Stimulated activated CD8-positive, alpha-beta memory T cell treated with anti-CD3 and anti-CD28 coated beads, Interleukin-12 subunit alpha, Interleukin-12 subunit beta, amount 100 ng/mL, for 4 hours (primary cell): ENCODE measurements at places on chromosomes 1 and 21.
A peak's percentile ranks its signal among the peaks of the same experiment; 100 is the strongest.

DNA sequence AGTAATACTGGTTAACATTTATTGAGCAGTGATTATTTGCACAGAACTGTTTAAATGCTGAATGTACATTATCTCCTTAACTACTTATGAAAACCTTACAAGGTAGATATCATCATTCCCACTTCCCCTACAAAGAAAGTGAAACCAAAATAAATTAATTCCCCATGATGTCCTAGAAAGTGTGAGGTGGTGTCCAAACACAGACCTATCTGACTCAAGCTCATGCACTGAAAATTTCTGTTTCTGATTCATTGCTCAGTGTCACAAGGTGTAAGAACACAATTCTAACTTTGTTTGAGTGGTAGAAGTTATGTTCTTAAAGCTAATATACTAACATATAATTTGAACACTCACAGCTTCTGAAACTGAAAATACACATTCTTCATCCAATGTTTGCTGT, 178.7 kb downstream of the MRPL39 start:
- no peak for DNase-seq

DNA sequence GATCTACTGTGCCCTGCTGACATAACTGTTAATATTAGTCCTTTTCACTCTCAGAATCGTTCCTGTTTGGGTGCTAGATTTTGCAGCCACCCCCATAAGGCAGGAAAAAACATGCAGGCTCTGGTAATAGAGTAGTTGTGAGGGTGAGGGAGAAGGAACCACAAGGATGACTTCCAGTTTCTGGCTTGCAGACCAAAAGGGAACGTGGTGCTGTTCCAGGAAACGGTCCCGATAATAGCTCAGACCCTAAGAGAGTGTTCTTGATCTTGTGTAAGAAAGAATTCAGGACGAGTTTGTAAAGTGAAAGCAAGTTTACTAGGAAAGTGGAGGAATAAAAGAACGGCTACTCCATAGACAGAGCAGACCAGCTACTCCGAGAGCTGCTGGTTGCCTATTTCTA, 50.7 kb upstream of the RHOU start:
- no peak for DNase-seq

- no peak for DNase-seq
Observed at GRCh38 chr1:6245869-6246496, 2.0 kb downstream of the HES3 start.

GRCh38 chr21:43707462-43707861, 11.5 kb upstream of the PDXK start:
- no peak for DNase-seq

DNA sequence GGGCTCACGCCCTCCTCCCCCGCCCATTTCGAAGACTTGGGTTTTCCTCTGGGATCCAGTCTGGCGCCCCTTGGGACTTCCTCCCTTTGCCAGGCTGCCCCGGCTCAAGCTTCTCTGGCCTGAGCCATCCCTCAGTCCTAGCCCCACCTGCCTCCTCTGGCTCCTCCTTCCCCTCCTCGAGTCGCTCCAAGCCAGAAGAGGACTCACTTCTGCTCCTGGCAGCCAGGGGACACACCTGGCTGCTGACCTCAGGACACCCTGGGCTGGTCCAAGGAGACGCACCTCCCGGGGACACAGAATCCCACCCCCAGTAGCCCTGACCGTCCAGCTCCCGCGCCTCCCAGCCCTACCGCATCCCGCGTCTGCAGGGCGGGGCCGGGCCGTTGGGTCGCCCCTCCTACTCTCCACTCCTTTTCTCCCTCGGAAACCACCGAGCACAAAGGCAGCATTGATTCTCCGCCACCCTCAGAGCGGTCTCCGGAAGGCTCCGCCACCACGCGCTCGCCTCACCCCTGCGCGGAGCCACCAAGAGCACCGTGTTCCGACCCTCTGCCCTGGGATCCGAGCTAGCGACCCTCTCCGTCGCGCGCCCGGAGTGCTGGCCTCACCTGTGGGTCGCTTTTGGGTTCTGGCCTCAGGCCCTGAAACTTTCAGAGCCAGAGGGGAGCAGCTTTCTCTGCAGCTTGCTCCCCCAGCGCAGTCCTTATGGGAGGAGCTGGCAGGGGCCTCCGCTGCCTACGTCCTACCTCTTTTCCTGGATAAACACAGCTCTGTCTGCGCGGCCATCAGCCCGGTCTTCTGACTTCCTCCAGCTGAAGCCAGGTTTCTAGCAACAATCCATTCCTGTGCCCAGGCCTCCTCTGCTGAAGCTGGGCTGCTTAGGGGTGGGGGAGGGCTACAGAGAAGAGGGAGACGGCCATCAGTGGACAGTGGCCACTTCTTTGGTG, at the start of gene C2CD4D:
TSS of gene C2CD4D (minus strand) at position 364 of the 947 bp plus-strand sequence. CDS start 831 bp downstream, outside the sequence.
- DNase-seq: peak; percentile 45

GRCh38 chr1:167717351-167717750, 4.4 kb upstream of the MPZL1 start:
- DNase-seq: no peak

DNA sequence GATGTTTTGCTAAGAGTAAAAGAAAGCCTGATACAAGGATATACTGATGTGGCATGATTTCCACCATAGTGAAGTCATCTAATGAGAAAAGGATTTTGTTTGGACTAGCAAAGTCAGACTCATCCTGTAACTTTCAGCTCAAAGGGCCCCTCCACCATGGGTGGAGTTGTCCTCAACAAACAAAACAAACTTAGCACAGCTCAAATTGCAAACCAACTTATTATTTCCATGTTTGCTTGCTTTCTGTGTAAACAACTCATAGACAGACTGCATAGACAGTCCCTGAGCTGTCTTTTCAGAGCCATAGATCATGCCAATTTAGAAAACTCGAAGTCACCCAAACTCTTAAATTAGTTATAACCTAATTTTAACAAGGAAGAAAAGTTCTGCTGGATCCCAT, 69.4 kb upstream of the VAV3 start:
- no peak for DNase-seq

DNA sequence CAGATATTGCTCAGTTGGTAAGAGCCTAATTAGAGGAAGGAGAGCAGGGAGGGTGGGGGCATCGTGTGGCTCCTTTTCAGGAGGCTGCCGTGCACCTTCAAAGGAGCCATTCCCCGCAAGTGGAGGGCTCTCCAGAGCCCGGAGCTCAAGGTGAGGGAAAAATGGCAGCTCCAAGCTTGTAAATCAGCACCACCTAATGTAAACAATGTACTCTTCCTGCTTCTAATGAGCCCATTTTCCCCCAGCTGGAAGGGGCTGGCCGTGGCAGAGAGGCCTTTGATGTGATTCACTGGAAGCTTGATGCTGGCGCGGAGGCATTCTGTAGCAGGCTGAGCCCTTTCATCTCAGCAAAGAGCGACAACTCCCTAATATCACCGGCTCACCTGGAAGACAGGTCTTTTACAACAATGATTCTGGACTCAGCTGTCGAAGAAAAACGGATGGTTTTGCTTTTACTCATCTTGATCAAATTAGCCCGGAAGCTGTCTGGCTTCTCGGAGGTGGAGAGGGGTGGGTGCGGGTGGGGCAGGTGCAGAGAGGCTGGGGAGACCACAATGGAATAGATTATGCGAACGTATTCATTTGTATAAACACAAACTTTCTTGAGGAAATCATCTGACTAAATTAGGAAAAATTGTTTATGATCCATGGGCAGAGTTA, 112.5 kb downstream of the RRAGC start:
- DNase-seq: no peak

- DNase-seq: no peak
Observed at GRCh38 chr1:244137276-244137675, 86.2 kb downstream of the ZBTB18 start.

DNA sequence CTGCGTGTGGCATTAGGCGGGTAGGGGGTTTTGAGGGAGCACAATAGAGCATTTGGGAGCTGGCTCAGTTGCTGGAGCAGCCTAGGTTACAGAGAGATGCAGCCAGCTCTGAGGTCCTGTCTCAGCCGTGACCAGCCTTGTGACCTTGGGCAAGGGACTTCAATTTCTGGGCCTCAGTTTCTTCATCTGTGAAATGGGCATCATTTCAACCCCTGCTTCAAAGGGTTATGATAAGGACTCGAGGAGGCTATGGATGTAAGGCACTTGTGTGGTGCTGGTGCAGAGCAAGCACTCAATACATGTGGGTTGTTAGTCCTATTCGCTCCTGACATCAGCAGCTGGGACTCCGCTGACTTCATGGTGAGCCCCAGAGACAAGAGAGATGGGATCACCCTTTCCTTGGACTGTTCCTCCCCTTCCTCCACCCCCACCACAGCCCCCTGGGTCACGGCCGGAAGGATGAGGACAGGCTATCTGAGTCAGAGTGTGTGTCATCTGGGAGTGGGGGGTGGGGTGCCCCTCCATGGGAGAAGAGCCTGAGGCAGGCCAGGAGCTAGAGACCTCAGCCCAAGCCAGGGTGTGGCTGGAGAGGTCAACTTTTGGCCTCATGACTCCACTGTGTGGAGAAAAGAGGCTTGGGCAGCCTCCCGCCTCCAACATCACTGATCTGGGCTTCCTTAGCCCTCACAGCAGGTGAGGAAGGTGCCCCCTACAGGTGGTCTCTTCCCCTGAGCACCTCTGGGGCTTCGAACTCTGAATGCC, 71.4 kb upstream of the ZBTB40 start:
- DNase-seq: no peak

GRCh38 chr1:54942976-54943375, 37.5 kb upstream of the TMEM61 start:
- no peak for DNase-seq

DNA sequence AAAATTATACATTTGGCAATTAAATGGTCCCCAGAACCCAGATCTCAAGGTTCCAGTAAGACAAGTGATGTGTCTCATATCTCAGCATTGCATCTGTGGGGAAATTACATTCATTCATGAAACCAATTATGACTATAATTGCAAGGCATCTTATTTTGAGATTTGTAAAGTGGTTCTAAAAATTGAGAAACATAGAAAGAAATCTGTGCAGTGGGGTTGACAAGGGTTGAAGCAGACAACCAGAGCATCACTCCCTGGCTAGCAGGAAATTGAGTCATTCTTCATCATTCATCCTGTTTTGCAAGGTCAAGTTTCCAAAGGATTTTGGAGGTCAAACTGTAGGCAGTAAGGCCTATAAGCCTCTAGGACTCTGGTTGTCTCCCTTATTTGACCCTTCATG, 25.1 kb upstream of the MROH9 start:
- no peak for DNase-seq

DNA sequence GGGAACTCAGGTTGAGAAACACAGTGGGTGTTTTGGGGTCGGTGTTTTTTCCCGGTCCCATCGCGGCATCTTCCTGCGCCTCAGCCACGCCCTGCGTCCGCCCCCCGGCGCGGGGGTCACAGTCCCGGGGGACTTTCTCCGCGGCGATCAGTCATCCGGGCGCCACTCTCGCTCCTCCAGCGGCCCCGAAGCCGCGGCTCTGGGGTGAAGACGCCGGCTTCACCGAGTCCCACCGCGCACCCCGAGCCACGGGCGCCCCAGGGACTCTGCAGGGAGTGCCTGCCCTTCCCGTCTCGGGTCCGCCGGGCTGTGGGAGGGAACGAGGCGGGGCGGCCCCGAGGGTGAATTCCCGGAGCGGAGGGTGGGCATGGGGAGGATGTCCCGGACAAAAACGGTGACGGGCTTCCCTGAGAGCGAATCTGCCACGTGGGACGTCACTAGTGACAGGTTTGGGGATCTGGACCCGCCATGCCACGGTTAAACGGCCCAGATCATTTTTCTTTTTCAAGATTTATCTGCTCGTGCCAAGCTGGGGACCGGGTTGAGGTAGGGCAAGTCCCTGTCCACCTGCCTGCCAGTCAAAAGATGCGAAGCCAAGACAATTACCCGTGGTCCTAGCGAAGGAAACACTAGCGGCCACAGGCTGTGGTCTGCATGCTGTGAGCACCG, 717 bp upstream of the BATF3 start:
- peak; percentile 78 for DNase-seq

DNA sequence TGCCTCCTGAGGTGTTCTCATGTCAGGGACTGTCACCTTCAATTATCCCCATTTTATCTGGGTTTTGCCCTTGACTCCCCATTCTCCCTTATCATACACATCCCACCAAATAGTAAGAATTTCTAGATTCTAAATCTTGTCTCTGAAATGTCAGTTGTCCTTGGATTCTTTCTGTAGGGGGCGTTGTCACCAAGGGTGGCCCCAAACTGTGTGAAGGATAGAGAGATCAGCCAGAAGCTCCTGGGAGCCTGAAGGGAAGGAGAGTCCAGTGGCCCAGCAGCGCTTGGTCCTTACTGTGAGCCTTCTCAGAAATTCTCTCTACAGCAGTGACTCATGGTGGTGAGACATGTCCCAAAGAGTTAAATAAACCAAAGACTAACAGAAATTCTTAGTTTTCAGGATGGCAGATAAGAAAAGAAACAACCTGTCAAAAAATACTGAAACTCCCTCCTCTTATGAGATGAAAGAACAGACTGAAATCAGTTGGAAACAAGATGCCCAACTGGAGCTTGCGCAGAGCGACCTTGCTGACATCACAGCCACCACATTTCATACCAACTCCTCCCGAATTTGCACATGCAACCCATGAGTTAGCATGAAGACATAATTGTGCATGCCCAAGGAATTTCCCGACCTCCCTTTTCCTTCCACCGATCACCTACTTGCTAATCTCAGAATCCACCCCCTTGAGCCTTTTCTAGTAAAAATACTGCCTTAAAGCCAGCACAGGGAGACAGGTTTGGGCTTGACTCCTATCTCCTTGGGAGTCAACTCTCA, 109.8 kb downstream of the ELAVL4 start:
- DNase-seq: no peak

- no peak for DNase-seq
Observed at GRCh38 chr1:57845041-57845440, 421.2 kb upstream of the DAB1 start.

GRCh38 chr1:116763116-116763786, 9.0 kb downstream of the CD2 start:
- DNase-seq: no peak

GRCh38 chr1:43541721-43542401, 11.2 kb downstream of the PTPRF start:
- DNase-seq: no peak

DNA sequence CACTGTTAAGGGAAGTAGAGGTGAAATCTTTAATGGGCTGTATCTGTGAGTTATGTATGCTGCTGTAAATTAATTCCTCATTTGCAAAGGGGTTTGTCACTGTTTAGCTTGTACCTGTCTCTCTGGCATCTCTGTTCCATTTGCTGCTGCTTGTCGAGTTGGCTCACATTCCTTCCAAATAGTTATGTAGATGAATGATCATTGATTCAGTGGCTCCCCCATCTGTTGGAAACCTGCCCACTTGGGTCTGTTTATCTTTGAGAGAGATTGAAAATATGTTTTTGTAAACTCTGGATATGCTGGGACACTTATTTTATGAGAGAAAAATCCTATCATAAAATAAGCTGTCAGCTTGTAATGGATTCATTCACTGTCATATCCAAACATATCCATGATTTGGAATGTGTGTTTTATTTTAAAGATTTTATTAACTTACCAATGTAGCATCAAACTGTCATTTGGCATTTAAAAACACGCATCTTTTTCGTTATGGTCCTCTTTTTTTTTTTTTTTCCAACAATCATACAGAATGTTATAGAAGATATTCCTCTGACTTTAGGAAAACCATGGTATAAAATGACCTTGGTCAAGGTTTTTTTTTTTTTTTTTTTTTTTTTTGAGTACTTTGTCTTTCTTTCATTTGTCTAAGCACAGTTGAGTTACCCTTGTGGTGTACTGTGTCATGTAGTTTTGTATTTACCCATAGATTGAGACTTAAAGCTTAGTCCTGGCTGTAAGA, 3.5 kb downstream of the RYR2 start:
- no peak for DNase-seq
